ENCODE measurements at places on chromosomes 2 and 18. TPM values are rescaled to one million over a fixed set of nuclear protein-coding genes. Genes with fewer than 3 reads are reported as not detected.

DNA sequence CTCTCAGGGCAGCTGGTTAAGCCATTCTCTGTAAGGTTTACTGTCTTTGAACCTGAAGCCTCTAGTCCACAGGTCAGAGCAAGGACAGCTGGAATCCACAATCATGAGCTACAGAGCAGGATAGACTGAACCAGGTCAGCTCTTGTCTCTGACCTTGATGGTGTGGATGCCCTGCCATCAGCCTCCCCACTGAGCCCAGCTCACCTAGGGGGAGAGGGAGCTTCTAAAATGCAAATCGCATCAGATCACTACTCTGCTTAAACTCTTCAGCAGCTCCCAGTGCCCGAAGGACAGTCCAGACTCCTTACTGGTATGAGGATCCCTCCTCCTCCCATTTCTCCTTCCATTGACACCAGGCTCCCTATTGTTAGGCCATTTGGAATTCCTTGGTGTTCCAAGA lies 255.3 kb upstream of the CCDC68 start:
- no peaks in the 10 kb centered on the region for H3K4me1 ChIP-seq
- H3K36me3 ChIP-seq = no peaks in the 10 kb centered on the region
- H3K4me3 ChIP-seq = no peak overlapping the region
- no peak for DNase-seq

GRCh38 chr2:36329746-36330472 lies 25.7 kb upstream of the CRIM1 start:
- no peaks in the 10 kb centered on the region for H3K4me1 ChIP-seq
- H3K27ac ChIP-seq = no peak overlapping the region
- peak; percentile 12 for DNase-seq
- H3K4me3 ChIP-seq = no peak overlapping the region
- peaks cover 2% of the 10 kb centered on the region for H3K27me3 ChIP-seq

DNA sequence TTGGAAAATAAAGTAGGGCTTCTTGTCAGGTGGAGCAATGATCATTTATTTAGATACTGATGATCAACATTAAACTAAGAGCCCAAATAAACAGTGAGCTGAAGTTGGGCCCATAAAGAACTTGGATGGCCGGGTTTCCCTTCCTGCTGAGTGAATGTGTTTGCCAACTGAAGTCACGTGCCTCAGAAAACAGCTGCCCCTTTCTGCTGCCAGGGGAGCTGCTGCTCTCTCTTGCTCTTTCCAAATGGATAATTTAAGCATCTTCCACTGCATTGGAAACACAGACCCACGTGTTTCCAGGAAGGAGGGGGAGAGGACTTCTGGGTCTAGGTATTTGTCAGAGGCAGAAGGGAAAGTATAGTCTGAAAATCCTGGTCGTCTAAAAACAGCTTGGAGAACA lies 22.9 kb upstream of the NCKAP5 start:
- peak; percentile 48 for DNase-seq
- no peaks in the 10 kb centered on the region for H3K4me1 ChIP-seq
- no peaks in the 10 kb centered on the region for H3K27me3 ChIP-seq

- no peak for DNase-seq
- H3K27me3 ChIP-seq = no peaks in the 10 kb centered on the region
- H3K36me3 ChIP-seq = no peaks in the 10 kb centered on the region
- H3K27ac ChIP-seq = no peak overlapping the region
These were observed 104.5 kb downstream of the SNTG2 start for GRCh38 chr2:1055014-1055595.

- no peak overlapping the region for H3K27ac ChIP-seq
- no peaks in the 10 kb centered on the region for H3K4me1 ChIP-seq
- H3K36me3 ChIP-seq = no peaks in the 10 kb centered on the region
- H3K4me3 ChIP-seq = no peak overlapping the region
These were observed 23.6 kb upstream of the RAB1A start for GRCh38 chr2:65153515-65153914.

- no peak overlapping the region for H3K4me3 ChIP-seq
- H3K27me3 ChIP-seq = no peaks in the 10 kb centered on the region
- no peaks in the 10 kb centered on the region for H3K4me1 ChIP-seq
- DNase-seq = no peak
- H3K27ac ChIP-seq = no peak overlapping the region
- no peaks in the 10 kb centered on the region for H3K36me3 ChIP-seq
These were observed 133.5 kb upstream of the SLC14A2 start for GRCh38 chr18:45481821-45482220.

DNA sequence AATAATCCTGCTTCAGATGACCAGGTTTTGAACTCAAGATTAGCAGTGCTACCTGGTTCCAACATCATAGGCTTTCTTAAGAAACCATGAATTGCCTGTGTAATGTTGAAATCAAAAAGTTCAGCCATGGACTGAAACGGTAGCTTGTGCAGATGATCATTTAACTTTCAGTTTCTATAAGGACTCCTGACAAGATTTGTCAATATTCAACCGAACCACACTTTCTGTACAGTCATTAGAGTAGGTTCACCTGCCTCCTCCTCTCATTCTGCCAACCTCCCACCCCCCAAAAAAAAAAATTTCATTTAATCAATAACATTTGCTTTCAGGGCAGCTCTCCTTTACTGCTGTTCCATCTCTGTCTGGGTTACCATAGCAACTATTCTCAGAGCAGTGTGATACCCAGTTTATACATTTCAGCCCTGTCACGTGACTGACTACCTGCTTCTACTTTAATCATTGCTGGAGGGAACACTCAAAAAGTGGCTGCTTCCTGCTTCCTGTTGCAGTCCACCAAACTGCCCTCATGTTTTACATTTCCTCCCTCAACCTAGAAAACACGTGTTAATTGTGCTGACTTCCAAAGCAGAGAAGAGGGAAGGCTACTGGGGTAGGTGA lies 275.5 kb downstream of the SS18 start:
- no peak overlapping the region for H3K4me3 ChIP-seq
- DNase-seq = no peak
- H3K36me3 ChIP-seq = no peaks in the 10 kb centered on the region
- H3K4me1 ChIP-seq = no peaks in the 10 kb centered on the region

GRCh38 chr18:55439056-55439455 lies 148.9 kb downstream of the TCF4 start:
- DNase-seq = no peak
- H3K36me3 ChIP-seq = no peaks in the 10 kb centered on the region
- H3K4me1 ChIP-seq = no peaks in the 10 kb centered on the region
- H3K27ac ChIP-seq = no peak overlapping the region
- no peak overlapping the region for H3K4me3 ChIP-seq

- H3K36me3 ChIP-seq = no peaks in the 10 kb centered on the region
- H3K4me3 ChIP-seq = no peak overlapping the region
- H3K4me1 ChIP-seq = no peaks in the 10 kb centered on the region
- no peak for DNase-seq
- peaks cover 3% of the 10 kb centered on the region for H3K27me3 ChIP-seq
These were observed 81.5 kb upstream of the LYPD6B start for GRCh38 chr2:148957023-148957422.

DNA sequence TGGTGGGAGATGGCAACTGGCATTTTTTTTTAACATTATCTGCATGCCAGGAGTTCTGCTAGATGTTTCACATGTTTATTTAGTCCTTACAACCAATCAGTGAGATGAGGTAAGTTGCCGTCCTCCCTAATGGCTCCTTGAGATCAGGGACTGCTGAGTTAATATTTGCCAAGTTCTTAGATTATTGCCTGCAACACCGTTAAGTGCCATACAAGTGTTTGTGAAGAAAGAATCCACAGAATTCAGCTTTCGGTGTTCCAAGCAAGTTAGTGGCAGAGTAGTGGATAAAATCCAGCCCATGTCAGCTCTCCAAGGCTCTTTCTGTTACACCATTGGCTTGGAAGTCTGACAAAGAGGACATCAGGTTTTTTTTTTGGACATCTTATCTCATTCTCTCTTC lies 95.9 kb downstream of the C1QL2 start:
- no peak overlapping the region for H3K4me3 ChIP-seq
- DNase-seq = no peak
- no peaks in the 10 kb centered on the region for H3K27me3 ChIP-seq
- H3K4me1 ChIP-seq = no peaks in the 10 kb centered on the region

- peak; percentile 7 for DNase-seq
- no peaks in the 10 kb centered on the region for H3K27me3 ChIP-seq
- H3K4me3 ChIP-seq = no peak overlapping the region
These were observed 2.3 kb upstream of the EPC2 start for GRCh38 chr2:148642112-148642744.

- no peaks in the 10 kb centered on the region for H3K27me3 ChIP-seq
- no peak overlapping the region for H3K4me3 ChIP-seq
These were observed 30.1 kb upstream of the PID1 start for GRCh38 chr2:229301237-229301636.

DNA sequence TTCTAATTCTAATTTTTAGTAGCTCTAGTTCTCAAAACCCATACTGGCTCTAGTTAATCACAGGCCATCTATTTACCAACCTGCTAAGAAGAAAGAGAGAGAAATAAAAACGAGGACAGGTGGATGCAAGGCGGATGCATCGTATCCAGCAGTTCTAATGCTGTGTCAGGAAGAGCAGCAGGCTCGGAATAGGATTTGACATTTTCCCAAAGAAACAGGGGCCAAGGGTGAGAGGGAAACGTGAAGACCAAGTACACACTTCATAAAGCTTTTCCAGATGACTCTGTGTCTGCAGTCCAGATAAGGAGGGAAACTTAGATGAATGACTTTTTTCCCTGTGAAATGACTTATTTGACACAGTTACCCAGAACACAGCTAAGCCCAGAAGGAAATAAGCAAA lies 117.5 kb downstream of the ESCO1 start:
- no peaks in the 10 kb centered on the region for H3K27me3 ChIP-seq
- DNase-seq = no peak
- no peak overlapping the region for H3K27ac ChIP-seq
- H3K36me3 ChIP-seq = no peaks in the 10 kb centered on the region

- DNase-seq = no peak
- H3K27ac ChIP-seq = no peak overlapping the region
- H3K4me3 ChIP-seq = no peak overlapping the region
These were observed 90.0 kb downstream of the C2orf74 start for GRCh38 chr2:61252031-61252430.

GRCh38 chr2:3099145-3099859 lies 278.3 kb downstream of the EIPR1 start:
- no peaks in the 10 kb centered on the region for H3K4me1 ChIP-seq
- DNase-seq = no peak
- H3K27me3 ChIP-seq = no peaks in the 10 kb centered on the region
- H3K36me3 ChIP-seq = no peaks in the 10 kb centered on the region

GRCh38 chr2:208150956-208151355 lies 5.0 kb upstream of the CRYGB start:
- H3K4me3 ChIP-seq = no peak overlapping the region
- no peaks in the 10 kb centered on the region for H3K27me3 ChIP-seq
- H3K36me3 ChIP-seq = no peaks in the 10 kb centered on the region
- no peak for DNase-seq

GRCh38 chr2:157662401-157662800 lies 33.7 kb upstream of the ACVR1C start:
- H3K36me3 ChIP-seq = no peaks in the 10 kb centered on the region
- no peak overlapping the region for H3K4me3 ChIP-seq
- DNase-seq = peak; percentile 45
- H3K4me1 ChIP-seq = no peaks in the 10 kb centered on the region
- no peak overlapping the region for H3K27ac ChIP-seq

GRCh38 chr2:217642944-217643343 lies 359.9 kb downstream of the TNS1 start:
- H3K4me3 ChIP-seq = no peak overlapping the region
- no peaks in the 10 kb centered on the region for H3K4me1 ChIP-seq
- DNase-seq = no peak
- H3K27ac ChIP-seq = no peak overlapping the region
- H3K36me3 ChIP-seq = no peaks in the 10 kb centered on the region
- H3K27me3 ChIP-seq = no peaks in the 10 kb centered on the region

DNA sequence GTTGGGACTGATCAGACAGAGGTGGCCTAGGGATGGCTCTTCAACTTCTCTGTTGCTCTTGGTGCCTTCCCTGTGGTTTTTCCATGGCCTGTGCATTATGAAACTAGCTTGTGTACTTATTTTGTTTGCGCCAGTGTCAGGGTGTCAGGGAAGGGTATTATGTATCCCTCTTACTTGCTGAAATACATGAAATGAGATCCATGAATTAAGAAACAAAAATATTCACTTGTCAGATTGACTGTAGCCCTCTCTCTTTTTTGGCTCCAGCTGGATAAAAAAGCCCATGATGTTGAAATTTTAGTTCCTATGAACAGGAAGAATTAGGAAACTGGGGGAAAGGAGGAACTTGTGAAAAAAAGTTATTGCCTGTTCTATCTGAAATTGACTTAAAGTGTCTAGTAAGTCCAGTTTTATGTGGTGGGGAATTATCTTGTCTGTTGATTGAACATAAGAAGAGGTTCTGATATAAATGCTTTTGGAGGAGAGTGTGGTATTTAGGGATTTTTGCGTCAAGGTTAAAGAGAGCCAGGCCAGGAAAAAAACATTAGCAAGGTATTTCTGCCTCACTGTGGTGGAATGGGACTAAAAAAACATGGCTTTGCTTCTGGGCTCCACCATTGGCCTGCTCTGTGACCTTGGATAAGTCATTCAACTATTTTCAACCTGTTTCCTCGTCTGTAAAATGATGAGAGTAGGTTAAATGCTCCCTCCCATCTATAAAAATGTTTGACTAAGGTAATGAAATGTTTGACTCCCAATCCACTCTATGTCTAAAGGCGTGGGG lies 12.0 kb downstream of the UGP2 start:
- H3K4me1 ChIP-seq = no peaks in the 10 kb centered on the region
- no peak overlapping the region for H3K27ac ChIP-seq
- no peaks in the 10 kb centered on the region for H3K27me3 ChIP-seq
- DNase-seq = no peak
- H3K36me3 ChIP-seq = peaks cover 9% of the 10 kb centered on the region

The SLC9A2 gene
- total RNA-seq = not detected

The CKAP2L gene
- total RNA-seq = 25.2 TPM

The DHRS9 gene
- not detected for total RNA-seq

The PAX3 gene
- not detected for total RNA-seq

The ACTR3 gene
- 374 TPM for total RNA-seq

The PROC gene
- total RNA-seq = not detected

The SPATA3 gene
- total RNA-seq = not detected

The APLF gene
- total RNA-seq = 2.4 TPM

The ALPI gene
- not detected for total RNA-seq

The HOXD13 gene
- total RNA-seq = not detected

The EVA1A gene
- 59.7 TPM for total RNA-seq

The ABCB11 gene
- total RNA-seq = 0.44 TPM

The TCF23 gene
- not detected for total RNA-seq
